ENCODE measurements at places on chromosomes 7 and 10.

DNA sequence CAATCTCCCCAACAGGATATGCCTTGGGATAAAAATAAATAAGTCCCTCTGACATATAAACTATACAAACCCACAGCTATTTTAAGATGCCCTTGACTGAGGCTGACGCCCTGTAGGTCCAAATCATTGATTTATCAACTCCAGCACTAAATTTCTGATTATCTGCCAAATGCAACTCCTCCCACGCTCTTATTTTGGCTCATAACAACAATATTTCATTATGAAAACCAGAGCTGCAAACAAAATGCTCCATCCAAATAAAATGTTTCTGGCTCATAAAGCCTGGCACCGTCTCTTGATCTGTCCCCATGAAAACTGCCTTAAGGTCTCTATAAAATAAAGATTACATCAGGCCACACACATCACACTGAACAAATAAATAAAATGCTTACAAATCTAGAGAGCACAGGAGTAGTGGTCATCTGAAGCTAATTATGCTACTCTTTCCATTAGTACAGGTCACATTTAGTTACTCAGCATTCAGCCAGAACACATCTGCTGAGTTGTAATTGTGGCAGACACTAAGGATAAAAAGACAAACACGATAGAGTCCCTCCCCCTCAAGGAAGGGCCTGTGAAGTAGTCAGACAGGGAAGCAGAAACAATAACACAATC, 28.8 kb downstream of the CACUL1 start:
- DNase-seq, result no peak

DNA sequence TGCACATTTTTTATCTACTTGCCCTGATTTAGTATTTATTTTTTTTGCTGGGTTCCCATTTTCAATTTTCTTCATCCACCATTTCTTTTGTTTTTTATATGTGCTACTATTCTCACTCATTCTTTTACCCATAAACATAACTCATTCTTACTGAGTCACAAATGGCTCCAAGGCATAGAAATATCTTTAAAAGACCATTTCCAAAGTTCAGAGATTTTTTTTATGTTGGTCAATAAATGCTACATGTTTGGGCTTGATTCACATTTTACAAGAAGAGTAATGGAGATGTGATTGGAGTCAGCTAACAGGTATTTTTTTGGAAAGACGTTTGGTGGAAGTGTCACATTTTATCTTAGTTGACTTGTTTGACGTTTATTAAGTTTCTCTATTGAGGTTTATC, 1303.2 kb upstream of the LRRTM3 start:
- no peak for DNase-seq

GRCh38 chr7:142327628-142328405, 70.0 kb upstream of the PRSS58 start:
- no peak for DNase-seq

- no peak for DNase-seq
These were observed 861 bp upstream of the USP6NL start for GRCh38 chr10:11612021-11613001.

DNA sequence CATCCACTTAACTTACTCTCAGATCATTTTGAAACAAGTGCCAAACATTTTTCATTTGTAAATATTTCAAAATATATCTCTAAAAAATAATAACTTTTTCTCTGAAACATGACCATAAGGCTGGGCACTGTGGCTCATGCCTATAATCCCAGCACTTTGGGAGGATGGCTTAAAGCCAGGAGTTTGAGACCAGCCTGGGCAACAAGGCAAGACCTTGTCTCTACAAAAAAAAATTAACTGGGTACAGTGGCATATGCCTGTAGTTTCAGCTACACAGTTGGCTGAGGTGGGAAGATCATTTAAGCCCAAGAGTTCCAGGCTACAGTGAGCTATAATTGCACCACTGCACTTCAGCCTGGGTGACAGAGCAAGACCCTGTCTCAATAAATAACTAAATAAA, 36.4 kb downstream of the USP54 start:
- DNase-seq, result no peak

- DNase-seq, result no peak
These were observed 131.9 kb upstream of the TCF7L2 start for GRCh38 chr10:112817981-112818777.

DNA sequence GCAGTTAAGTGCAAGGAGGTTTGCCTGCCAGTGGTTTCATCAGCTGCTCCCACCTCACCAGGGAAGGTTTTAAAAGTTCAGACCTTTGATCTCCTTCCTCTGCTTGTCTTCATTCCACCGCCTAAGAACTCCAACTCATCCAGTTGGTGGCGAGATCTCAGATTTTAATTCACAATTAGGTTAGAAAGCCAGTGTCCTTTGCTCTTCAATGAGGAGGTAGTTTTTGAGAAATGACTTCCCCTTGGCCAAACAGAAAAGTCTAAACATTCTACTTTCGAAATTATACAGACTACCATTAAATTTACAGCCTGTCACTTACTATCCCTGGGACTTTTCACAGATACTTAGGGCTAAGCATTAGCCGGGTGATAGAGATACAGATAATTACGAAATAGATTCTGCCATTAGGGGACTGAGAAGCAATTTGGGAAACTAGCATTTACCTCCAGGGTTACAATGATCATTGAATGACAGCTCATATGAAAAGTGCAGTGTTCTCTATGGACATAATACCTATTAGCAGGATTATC, 513.4 kb upstream of the GHITM start:
- DNase-seq, result no peak

DNA sequence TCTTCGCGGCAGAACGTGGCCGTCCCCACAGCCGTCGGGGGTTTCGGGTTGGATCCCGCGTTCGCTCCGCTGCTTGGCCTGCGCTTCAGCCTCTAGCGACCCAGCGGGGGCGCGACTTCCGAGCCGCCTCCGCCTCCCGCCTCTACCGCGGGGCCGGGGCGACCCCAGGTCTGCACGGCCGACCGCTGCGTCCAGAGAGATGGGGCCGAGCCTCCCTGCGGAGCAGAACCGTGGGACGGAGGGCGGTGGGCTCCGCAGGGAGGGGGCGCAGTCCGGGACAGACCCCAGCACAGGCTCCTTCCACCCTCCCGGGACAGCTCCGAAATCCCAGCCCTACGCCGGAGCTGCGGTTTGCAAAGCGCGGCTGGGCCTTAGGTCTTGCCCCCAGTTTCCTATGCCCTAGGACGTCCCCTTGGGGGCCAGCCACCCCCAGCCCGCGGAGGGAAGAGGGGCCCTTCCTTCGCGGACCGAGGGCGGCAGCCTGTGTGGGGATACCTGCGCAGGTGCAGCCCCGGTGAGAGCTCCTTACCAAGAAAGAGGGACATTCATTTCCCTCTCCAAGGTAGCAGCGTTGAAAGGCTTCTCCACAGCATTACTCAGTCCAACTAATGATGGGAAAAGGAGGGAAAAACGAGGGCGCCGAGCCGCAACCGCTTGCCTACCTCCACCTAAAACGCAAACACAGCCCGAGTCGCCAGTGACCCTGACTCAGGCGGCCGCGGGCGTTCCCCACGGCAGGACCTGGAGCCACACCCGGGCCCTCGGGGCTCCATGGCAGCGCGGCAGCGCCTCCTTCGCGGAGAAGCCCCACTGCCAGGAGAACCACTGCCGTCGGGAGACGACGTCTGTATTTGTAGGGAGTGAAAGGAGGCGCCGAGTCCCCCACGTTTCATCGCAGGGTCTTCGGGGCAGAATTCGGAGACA, 115.7 kb downstream of the BMS1 start:
- DNase-seq, result no peak

- no peak for DNase-seq
These were observed 765.0 kb downstream of the INHBA start for GRCh38 chr7:40937879-40938278.

DNA sequence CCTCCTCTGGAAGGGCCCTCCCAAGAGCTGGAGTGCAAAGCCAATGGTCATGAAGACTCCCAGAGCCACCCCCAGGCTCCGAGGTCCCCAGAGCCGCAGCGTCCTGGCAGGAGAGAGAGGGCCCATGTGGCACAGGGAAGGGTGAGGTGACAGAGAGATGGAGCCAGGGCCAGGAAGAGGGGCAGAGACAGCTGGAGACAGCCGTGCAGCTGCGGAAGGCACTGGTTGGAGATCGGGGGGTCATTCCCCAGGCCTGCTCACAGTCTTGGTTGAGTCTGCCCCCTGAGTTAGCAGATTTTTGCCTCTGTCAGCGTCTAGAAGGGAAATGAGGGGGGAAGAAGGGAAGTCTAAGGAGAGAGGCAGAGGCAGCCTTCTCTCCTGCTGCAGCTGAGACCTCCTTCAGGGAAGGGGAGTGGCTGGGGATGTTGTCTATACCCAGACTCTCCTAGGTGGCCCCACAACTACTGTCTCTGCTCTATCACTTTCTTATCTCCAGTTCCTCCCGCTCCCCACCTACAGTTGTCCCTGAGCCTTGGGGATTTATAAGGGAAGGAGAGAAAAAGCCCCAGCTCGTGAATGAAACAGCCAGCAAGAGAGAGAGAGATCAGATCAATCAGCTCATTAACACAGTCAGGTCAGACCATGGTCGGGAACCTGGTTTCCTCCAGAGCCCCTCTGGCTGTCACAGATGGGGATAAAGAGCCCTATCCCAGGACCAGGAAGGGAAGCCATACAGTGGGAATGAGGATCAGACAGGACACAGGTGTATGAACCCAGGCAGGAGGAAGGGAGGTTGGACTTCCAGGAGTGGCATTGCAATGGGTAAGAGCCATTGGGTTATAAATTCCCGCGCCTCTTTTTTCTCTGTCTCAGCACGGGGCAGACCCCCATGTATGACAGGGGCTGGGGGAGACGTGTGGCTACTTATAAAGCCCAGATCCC, 1.2 kb downstream of the GAL3ST4 start:
- DNase-seq, result peak; percentile 18

DNA sequence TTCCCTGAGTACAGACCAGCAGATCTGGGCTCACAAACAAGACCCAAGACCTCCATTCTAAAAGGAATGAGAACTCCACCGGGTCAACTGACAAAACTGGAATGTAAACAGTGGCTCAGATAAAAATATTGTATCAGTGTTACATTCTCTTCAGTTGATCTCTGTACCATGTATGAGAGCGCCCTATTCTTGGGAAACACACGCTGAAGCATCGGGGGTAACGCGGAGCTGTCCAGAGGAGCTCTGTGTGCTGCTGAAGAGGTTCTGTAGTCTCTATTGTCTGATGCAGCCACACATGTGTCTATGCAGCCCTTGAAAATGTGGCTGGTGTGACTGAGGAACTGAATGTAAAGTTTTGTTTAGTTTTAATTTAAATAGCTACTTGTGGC, 39.7 kb downstream of the HIPK2 start:
- DNase-seq, result no peak

- no peak for DNase-seq
These were observed 1.2 kb downstream of the OPN4 start for GRCh38 chr10:86655596-86655995.

DNA sequence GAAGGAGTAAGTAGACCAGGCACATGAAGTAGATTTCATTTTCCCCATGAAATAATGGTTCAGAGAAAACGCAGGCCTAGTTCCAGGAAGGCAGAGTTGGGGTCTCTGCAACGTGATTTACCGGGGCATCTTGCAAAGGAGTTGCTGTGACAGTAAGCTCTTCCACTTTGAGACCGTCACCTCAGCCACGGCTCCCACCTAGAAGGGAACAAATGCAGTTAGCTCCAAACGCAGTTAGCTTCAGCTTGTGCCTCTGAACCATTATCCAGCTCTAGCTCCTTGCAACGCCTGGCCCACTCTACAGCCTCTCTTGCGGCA, 7.0 kb upstream of the MYO1G start:
- DNase-seq, result no peak

- no peak for DNase-seq
These were observed 209.4 kb downstream of the CELF2 start for GRCh38 chr10:11227103-11227502.

DNA sequence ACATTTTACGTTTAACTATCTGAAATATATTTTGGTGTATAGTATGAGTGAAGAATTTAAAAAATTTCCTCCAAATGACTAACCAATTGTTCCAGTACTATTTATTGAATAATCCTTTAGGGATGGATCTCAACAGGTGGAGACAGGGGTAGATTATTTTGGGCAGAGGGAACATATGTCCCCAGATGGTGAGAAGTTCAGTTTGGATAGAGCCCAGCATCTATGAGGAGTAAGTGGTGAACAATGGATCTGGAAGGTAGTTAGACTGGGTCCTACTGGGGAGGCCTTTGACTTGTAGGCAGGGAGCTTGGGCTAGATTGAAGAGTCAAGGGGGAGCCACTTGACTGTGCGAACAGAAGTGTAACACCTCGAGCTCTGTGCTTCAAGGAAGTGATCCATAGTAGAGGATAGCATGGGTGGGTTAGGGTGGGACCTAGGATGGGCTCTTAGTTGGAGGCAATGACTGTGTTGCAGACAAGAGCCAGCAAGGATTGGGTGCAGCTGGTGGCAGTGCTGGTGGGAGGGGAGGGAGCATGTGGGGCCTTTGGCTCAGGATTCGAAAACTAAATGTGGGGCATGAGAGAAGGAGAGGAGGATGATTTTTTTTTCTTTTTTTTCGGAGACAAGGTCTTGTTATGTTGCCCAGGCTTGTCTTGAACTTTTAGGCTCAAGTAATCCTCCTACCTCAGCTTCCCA, 3.9 kb upstream of the PURB start:
- no peak for DNase-seq

Measured in HuH-7.5 (cell line).